ENCODE measurements at places on chromosomes 11 and 22.

GRCh38 chr22:16959345-16959930 is 48.6 kb downstream of the GAB4 start:
- DNase-seq, result no peak

GRCh38 chr22:37229012-37229804 is 14.9 kb downstream of the RAC2 start:
- DNase-seq, result no peak

- no peak for DNase-seq
Measured at GRCh38 chr11:80443177-80443576, 1002.3 kb upstream of the TENM4 start.

GRCh38 chr11:10322401-10322800 is 17.5 kb downstream of the ADM start:
- no peak for DNase-seq

DNA sequence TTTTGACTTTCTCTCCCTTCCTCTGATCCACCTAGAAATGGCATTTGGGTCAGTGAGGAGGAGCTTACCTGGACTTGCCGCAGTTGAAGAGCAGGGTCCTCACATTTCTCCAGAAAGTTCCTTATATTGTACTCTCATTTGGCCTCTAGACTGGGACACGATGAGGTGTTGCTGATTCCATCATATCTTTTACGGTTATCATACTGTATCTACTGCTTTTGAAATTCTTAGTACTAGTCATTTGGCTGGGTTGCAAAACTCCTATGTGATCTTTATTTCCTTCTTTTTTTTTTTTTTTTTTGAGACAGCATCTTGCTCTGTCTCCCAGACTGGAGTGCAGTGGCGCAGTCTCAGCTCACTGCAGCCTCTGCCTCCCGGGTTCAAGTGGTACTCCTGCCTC is 58.7 kb upstream of the FAM181B start:
- DNase-seq, result no peak

DNA sequence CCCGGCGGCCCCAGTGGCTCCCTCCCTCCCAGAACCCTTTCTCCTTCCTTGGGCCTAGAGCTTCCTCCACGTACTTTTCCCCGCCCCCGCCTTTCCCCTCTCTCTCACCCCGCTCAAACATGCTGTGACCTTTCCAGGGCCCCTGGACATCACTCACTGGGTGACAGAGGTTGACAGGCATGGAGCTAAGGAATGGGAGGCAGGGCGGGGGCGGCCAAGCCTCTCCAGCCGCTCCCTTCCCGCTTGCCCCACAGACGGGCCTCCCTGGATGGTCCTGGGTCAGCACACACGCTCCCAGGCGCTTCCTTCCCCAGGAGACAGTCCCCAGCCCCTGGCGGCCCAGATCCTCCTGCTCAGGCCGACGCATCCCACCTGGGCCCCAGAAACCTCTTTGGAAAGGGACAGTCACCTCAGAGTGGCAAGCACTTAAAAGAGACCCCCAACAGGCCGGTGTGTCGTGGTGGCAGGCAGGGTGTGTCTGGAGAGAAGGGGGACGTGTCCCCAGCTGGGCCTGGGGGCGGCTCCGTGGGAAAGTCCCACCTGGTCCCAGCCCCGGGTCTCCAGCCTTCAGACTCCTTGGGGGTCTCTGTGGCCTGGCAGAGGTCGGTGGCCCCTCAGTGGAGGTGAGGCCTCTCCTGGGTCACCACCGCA is 8.8 kb downstream of the H19 start:
- DNase-seq, result no peak

DNA sequence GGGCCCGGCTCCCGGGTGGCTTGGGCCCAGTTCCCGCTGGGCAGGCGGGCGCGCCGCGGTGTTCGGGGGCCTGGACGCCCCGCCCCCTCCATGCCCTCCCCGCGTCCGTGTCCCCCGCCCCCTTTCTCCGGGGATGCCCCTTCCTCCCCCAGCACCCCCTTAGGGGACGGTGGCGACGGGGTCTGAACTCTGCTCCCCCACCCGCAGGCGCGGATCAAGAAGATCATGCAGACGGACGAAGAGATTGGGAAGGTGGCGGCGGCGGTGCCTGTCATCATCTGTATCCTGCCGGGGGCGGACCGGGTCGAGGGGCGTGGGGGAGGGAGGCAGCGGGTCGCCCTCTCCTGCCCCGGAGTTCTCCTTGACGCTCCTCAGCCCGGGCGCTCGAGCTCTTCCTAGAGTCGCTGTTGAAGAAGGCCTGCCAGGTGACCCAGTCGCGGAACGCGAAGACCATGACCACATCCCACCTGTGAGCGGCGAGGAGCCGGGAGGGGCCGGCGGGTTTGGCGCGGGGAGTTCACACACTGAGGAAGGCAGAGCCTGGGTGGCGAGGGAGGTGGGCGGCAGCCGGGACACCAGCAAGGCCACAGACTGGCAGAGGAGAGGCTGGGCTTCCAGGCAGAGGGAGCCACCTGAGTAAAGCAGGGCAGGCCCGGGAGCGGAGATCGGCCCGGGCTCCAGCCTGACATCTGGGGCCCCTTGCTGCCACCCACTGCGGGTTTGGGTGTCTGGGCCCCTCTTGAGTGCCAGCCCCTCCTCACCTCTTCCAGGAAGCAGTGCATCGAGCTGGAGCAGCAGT is 546 bp downstream of the DRAP1 start:
- DNase-seq, result peak; percentile 40

DNA sequence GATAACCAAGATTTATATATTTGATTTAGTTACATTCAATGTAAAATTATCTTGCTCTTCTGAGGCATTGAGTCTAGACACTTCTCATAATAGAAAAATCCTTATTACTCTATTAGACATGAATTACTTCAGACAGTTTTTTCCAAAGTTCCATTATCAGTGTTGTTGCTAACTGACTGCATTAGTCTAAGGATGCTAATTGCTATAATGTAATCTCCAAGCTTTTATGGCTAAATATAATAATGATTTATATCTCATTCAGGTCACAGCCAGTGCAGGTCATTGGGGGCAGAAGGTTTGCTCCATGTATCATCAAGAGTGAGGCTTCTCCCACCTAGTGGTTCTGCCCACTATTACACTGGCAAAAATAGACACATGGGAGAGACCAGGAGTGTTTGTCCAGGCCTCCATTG is 377.2 kb upstream of the DDI1 start:
- no peak for DNase-seq

DNA sequence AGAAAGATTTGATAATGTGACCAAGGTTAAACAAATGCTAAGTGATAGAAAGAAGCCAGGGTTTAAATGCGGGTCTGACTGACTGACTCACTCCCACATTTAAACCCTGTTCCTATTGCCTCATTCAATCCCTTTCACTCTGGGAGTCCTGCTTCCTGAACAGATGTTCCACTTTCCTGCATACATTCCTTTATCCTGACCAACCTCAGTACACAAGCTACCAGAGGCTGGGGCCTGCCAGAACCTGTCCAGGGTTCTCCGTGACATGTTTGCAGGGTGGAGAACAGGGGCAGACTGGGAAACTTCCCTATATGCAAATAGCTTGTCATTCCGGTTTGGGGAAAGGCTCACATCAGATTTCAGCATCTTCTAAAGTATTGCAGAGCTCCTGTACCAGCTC is 3.0 kb upstream of the ANKK1 start:
- DNase-seq, result no peak

GRCh38 chr11:6979365-6979764 is 40.8 kb downstream of the ZNF214 start:
- DNase-seq, result no peak

GRCh38 chr11:43747130-43747802 is 66.7 kb downstream of the HSD17B12 start:
- DNase-seq, result no peak

Data from stimulated activated CD4-positive, alpha-beta T cell treated with anti-CD3 and anti-CD28 coated beads, TNF-alpha, amount 100 ng/mL, for 1 hour (primary cell).